LNCaP clone FGC (cell line): ENCODE measurements at places on chromosomes 16 and 17.

DNA sequence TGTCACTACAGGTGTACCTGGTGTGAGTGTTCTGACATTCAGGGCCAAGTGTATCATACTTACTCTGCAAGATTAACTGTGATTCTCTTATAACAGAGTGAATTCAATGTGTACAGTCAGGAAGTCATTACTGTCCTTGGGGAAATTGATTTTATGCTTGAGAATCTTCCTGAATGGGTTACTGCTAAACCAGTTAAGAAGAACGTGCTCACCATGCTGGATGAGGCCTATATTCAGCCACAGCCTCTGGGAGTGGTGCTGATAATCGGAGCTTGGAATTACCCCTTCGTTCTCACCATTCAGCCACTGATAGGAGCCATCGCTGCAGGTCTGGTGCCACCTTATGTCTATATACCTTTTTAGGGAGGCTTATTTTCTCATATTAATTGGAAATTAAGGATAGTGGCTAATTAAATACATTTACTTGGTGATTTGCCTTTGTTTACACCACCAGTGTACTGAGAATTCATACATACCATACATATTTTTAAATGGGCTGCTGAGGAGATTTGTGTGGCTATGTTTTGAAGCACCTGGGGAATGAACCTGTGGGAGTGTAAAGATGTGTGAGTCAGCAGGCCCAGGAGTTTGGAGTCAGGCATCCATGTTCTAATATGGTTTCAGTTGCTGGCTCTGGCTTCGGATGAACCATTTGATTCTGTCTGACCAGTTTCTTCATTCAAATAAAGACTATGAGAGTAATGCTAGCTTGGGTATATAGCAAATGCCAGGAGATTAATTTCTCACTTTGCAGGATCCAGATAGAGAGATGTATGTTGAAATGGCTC is 3.1 kb downstream of the ALDH3A2 start:
- no peak for DNase-seq

GRCh38 chr17:49146620-49147306 is 14.2 kb downstream of the B4GALNT2 start:
- DNase-seq = no peak

DNA sequence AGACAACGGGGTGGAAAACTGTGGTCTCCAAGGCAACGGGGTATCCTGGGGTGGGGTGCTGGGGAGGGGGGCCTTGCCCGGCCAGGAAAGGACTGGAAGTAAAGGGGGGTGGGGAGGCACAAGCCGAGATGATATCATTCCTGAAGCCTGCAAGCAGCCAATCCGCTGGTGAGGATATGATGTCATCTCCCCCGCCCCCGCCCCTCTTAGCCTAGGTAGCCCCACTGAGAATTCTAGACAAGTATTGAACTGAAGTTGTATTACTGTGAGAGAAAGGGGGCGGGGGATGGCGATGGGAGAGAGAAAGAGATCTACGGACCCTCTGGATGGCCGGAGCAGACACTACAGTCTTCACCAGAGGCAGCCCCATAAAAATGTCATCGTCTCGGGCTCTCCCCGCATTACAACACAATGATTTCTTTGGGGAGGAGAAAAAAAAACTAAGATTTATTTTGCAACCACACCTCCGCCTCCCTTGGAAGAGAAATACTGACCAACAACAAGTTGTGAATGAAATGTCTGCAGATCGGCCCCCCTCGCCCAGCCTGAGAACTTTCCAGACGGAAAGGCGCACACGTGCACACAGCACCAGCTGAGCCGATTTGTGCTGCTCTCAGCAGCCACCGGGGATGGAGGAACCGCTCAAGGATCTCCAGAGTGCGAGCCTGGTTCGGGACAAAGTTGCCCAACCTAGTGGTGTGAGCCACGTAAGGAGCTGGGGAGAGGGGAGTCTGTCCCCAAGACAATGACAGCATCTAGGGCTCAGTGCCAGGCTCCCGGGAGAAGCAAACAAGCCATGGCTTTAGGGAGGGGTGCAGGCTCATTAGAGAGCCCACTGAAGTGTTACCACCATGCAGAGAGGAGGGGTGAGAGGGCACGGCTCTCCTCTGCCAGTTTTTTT is 222.1 kb downstream of the SOX9 start:
- DNase-seq = no peak

DNA sequence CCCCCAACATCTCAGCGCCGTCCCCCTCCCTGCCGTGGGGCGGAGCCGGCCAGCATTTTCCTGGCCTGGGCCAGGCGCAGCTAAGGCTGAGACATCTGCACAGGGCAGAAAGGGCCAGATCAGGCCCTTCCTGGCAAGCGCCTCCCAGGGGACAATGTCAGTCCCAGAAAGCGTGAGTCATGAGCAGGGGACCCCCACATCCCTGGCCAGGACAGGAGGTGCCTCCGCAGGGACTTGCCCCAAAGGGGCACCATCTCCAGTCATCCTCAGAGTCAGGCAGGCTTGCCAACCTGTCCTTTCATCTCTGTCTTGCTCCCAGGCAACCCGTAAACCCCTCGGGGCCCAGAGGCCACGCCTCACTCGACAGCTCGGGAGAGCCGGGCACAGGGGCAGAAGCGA is 43.2 kb downstream of the SOCS1 start:
- no peak for DNase-seq

GRCh38 chr17:55734128-55734781 is 11.6 kb upstream of the TMEM100 start:
- DNase-seq = no peak

- no peak for DNase-seq
Measured at GRCh38 chr16:61900482-61900881, 135.8 kb downstream of the CDH8 start.
